ENCODE measurements at places on chromosomes 2 and 18. TPM values are rescaled to one million over a fixed set of nuclear protein-coding genes. Genes with fewer than 3 reads are reported as not detected.

DNA sequence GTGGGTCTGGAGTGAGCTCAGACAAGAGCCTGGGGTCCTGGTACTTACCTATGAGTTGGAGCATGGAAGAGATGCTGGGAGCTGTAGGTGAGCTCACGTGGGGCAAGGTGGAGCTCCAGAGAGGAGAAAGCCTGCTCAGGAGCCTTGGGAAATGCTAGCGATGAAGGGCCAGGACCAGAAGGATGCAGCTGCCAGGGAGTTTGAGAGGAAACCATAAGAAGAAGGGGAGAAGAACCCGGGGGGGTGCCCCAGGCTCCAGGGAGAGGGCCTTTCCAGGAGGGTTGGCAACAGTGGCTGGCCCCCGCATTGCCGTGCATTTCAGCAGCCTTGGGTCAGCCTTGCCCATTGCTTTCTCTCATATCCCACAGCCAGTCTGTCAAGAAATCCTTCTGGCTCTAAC, 268.7 kb downstream of the GLI2 start:
- DNase-seq, result no peak

The MROH2A gene
- polyA plus RNA-seq, result not detected

The CHST9 gene
- polyA plus RNA-seq, result 9.8 TPM

- DNase-seq, result no peak
These were observed 141.4 kb downstream of the COL4A4 start for GRCh38 chr2:227022608-227023007.

DNA sequence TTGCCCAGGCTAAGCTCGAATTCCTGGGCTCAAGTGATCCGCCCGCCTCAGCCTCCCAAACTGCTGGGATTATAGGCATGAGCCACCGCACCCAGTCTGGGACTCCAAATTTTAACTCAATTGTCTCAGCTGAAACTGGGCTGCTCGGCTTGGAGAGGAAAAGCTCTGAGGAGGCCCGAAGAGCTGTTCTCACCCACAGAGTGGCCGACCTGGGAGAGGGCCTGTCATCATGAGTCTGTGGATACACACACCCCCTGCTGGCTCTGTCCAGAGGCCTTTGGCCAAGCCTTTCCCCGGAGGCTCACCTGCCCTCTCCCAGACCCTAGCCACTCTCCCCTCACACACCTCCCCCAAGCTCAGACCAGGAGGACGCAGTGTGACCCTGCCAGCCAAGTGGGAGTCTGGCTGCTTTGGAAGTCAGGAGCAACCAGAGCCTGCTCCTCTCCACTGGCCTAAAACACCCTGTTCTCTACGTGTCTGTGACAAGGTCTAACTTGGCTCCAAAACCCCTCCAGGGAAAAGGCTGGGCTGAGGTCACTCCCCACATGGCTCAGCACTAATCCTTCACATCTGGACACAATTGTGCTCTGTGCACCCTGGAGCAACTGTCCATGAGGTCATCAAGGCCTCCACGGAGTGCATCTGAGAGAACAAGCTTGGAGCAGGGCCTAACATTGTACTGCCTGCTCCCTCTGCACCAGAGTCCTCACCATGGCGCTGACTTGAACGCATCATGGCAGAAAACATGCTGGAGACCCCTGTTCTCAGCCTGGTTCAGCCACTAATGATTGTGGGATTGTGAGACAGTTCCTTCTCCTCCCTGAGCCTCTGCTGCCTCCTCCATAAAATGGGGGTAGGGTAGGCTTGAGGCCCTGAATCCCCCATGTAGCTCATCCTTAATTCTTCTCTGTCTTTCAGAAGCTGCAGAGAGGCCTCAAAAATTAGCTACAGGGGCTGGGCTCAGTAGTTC, 49.9 kb upstream of the RAB6C start:
- peak; percentile 45 for DNase-seq

The ALPP gene
- 1.2 TPM for polyA plus RNA-seq

DNA sequence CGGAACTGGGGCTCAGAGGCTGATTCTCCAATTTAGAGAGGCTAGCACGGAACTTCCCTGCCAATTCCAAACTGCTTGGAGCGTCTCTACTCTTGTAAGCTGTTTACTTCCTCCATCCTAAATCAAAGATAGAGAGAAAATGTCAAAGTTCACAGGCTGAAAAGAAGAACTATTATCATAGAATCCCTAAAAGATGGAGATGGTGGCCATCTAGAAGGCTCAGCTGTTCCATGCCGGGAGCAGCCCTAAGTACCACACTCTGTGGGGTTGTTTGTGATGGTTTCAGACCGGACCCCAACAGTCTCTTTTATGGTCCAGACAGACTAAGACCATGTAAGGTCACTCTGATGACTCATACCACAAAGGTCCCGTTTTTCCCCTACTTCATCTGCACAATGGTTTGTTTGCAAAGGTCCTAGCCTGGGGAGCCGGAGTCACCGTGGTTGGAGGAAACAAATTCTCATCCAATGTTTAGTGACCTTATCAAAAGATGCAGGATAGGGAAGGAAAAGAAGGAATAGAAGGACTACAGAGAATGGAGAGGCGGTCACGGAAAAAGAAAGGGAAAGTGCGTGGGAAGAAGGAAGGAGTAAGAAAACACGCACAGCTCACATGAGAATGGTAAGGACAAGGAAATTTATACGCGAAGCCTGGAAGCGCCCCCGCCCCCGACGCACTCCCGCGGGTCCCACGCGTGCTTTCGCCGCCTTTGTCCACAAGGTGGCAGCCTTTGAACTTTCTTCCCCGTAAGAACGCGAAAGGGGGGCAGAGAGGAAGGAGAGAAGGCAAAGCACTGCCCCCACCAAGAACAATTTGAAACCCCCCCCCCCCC, 453 bp upstream of the ANTXR1 start:
- peak; percentile 76 for DNase-seq

DNA sequence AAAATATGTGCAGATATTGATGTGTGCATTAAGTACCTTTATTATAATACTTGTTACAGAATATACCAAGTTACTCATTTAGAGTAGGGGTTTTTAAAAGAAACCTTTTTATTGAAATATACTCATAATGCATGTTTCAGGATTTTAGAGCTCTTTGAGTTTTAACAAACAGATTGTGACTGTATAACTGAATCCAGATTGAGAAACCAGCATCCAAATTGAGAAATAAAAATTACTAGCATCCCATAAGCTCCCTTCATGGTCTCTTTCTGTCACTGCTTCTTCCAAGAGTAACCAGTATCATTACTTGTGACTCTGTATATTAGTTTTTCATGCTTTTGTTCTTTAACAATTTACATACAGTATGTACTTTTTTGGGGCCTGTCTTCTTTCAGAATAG, 156.9 kb downstream of the UBR3 start:
- no peak for DNase-seq

- no peak for DNase-seq
These were observed 4.1 kb upstream of the ZCCHC2 start for GRCh38 chr18:62518460-62519375.

DNA sequence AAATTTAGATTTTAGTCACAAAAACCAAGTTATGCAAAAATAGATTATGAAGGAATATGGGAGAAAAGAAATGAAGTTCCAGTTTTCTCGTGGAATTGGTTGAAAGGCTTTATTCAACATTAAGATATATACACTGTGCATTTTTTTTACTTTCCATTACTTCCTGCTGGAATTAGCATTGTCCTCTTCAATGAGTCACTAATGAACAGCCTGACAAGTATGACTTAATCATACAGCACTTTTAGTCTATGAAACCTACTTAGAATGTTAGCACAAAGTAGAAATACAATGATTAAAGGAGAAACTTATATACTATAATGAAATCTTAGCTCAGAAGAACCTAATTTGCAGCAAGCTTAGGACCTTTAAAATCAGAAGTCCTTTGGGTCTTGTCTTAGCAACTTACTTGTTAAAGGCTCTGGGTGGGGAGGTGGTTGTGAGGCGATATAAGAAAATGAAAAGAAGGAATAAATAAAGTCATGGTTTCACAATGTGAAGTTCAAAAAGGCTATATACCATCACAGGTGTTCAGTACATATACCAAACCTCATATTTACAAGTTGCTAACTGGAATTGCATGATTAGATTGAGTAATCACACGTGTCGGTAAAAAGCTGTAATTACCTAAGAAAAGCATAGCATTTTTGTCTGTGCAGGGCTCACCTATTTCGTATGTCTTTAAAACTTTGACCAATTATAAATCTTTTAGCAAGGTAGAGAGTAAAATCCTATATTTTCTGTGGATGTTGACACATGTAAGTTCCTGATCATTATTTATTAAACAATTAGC, 236.8 kb downstream of the CAMKMT start:
- DNase-seq, result no peak

- peak; percentile 53 for DNase-seq
These were observed 44.6 kb downstream of the ITGB1BP1 start for GRCh38 chr2:9378433-9379390.
